OCI-LY7 (cell line): ENCODE measurements at places on chromosomes 12 and 14. TPM values are rescaled to one million over a fixed set of nuclear protein-coding genes. Genes with fewer than 3 reads are reported as not detected.

DNA sequence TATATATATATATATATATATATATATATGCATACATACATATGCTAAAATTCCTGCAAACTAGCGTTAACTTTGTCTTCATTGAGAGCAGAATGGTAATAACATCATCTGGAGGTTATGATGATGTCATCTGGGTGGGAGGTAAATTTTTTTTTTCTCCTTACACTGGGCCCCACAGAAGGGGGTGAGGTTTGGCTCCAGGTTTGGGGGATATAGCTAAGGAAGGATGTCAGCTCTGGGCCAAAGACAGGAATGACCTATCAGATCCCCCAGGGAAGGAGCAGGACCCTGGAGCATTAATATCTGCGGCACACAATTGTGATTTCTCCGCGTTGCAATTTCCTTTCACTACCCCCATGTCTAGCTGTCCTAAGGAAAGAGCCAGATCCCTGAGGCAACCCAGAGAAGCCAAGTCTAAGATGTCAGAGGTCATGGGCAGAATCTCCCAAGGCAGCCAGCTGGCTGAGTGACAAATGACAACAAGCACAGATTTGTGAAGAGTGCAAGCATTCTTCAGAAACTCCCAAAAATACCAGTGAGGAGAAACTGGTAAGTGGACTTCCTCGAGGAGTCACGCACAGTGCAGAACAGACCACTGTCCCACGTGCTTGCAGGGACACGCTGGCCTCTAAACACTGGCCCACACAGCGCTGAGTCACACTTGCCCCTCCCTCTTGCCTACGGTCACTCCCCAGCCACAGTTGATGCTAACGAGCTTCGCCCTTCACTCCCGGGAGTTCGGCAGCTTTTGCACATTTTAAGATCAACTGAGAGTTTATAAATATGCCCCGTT lies 9.9 kb downstream of the UBC start:
- DNase-seq, result no peak

DNA sequence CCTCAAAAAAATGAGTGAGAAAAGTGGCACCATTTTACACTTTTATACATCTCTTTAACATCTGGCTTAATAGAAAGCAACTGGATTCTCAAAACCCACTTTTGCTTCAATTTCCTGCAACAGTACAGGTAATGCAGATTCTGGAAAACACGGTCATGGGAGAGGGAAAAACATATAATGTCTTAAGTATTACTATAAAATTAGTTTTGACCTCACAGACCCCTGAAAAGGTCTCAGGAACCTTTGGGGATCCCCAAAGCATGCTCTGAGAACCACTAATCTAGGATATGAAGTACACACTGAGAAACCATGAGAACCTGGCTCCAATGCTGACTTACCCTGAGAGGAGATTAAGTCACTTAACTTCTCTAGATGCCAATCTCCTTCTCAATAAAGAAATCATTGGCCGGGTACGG lies 64.7 kb downstream of the PPP2R5E start:
- no peak for DNase-seq

- DNase-seq, result no peak
Measured at GRCh38 chr14:56995010-56995409, 184.7 kb upstream of the OTX2 start.

DNA sequence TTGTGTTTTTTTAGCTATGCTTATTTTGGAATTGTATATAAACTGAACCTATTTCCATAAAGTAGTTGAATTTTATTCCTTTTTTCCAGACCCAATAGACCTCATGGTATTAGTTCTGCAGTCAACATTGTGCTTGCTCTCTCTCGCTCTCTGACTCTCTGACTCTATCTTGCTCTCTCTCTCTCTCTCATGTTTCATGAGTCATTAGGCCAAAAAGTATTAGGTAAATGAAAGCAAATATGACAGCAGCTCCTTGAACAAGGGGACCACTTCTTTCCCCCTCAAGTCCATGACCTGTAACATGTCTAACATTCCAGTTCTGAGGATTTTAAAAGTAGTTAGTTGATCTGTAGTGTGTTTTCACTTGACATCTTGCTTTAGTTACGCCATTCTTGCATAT lies 14.0 kb upstream of the C12orf71 start:
- no peak for DNase-seq

NGB gene
- total RNA-seq, result not detected in 2 replicates

RESF1 gene
- 46.3 and 60.8 TPM in 2 replicates for total RNA-seq

GRCh38 chr12:70711831-70712230 lies 74.6 kb upstream of the PTPRB start:
- DNase-seq, result no peak

DNA sequence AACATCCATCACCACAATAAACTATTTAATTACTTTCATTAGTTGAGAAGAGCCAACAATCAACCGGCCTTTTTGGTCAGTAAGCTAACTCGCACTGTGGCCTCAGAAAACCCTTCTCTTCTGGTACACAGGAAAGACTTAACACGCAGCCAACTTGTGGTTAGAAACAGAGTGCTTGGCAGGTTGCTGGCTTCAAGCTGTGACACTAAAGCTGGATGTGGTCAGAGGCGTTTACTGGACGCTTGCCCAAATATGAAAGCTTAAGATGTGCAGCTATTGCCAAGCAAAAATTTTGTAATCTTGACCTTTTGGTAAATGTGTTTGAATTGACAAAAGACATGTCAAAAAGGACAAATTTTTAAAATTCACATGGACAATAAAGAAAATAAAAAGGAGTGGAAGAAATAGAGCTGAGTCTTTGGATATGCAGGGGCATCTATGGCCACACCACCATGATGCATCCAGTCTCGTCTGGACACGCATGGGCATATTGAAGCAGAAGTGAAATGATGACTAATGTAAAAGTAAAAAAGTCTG lies 2.6 kb upstream of the KLRK1 start:
- DNase-seq, result peak; percentile 86

DNA sequence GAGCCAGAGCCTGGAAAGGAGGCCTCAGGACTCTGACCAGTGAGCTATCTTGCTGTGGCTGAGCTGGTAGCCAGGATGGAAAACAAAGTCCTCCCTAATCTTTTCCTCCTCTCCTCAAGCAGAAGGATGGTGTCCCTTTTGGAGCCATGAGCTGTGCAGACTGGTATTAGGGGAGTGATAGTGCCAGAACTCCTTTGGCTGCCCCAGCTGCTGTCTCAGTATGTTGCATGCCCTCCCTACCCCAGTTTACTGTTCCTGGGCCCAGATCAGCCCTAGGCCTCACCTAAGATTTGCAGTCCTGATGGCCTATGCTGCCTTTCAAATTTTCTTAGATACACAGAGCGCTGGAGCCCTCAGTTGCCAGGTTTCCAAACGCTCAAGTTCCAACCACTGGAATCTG lies 150.3 kb upstream of the ALG10B start:
- DNase-seq, result no peak

ANKS1B gene
- 5.4 and 6.0 TPM in 2 replicates for total RNA-seq

DNA sequence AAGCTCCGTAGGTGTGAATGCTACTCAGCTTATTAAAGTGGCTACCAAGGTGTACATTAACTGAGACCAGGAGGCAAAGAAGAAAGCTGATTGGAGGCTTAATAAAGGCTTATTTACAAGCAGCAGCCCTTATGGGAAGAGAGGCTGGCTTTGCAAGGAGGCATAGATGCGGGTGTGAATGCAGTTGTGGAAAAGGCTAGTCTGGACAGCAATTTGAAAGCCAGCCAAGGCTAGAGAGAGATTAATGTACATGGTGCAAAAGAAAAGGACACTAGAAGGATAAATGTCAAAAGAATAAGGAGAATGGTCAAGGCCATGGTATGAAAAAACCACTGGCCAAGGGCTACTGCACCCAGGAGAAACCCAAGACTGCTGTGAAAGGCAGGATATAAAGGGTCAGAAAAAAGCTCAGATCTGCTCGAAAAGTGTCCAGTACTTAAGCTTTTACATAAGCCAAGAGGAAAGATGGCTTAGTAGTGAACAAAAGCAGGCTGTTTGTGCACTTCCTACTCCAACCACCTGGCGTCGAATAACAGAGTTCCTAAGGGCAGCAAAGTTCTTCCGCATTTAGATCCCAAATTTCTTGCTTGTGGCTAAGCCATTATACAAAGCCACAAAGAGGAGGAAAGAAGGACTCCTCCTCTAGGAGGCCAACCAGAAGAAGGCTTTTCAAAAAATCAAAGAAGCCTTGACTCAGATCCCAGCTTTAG lies 24.0 kb downstream of the KLRK1 start:
- DNase-seq, result no peak

DNA sequence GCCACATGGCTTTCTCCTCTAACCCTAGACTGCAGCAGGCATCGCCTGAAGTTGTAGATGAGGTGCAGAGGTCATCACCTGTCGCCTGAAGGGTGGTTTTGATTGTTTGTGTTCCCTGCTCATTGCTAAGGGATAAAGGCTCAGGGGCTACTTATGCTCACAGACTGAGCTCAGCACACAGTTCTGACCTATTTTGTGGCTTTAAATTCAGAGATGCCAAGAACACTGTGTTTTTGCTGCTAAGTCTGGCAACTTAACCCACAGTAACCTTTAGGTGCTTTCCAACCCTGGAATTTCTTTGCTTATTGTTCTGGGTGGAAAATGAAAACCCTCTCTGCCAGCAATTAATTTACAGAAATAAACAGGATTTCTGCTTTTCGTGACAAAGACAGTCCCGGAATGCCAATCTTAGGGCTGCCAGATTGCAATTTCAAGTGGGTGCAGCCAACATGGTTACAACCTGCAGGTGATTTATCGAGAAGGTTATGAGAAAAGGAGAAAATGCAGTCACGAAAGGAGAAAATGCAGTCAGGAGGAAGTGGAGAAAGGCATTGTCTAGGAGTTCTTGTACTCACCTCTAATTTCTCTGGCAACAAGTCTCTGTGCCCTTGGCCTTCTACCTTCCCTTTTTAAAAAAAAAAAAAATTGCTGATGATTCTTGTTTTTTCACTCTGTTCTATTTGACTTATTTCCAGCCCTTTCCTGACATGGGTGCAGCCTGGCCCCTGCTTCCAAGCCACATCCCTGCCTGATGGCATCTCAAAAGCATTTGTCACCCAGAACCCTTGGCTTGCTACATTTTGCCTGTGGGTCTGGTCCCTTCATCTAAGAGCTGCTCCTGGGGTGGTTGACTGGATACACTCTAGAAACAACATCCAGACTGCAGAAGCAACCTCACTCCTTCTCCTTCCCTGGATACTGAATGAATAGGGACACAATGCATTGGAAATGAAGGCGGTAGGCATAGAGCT lies 23.3 kb downstream of the NPC2 start:
- no peak for DNase-seq

EML5 gene
- 5.2 and 5.6 TPM in 2 replicates for total RNA-seq

SLC17A8 gene
- not detected in 2 replicates for total RNA-seq

HCAR1 gene
- total RNA-seq, result 0.07 TPM in 1 of 2 replicates, not detected in the other
